Mesenteric fat pad (tissue), 1 donor: ENCODE measurements at places on chromosomes 3 and 15. TPM values are rescaled to one million over a fixed set of nuclear protein-coding genes. Genes with fewer than 3 reads are reported as not detected.

DNA sequence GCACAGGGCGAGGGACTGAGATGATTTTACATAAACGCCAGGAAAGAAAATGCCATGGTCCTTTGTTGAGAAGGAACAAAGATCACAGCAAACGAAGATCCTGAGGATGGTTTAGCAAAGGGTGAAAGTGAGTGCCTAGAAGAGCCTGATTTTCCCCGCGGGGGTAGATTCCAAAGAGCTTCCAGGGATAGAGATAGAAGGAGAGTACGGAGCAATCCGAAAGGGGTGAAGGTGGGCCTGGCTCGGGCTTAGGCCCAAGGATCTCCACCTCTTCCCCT, 977 bp downstream of the CDC25A start:
- DNase-seq: no peak

GRCh38 chr3:171313702-171314101, 146.5 kb downstream of the TNIK start:
- DNase-seq: no peak

DNA sequence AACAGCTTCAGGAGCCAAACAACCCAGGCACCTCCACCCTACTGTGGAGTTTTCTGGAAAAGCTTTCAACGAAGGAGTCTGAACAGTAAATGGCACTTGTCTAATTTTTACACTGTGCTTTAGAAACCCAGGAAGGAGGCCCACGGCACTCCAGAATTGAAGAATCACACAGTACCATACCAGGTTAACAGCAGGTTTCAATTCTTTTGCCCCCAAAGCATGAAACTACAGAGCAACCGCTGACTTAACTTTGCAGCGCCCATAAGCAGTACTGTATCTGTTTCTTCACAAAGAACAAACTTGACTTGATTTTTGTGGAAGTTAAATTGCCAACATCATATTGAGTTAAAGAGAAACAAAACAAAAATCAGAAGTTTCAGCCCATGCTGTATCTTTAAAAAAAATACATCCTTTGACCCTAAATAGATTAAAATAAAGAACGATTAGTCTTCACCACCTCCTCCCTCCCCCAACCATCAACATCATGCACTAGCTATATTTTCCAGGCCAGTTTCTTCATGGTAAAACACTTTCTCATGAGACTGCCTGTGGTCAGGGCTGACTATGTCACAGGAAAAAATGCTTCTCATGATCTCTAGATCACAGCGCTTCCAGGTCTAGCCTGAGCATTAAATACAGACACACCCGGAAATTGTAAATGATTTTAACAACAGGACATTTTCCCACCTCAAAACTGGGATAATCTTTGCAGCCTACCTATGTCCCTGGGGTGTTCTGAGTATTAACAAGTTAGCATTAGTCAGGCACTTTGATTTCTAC, 456.3 kb downstream of the FOXP1 start:
- DNase-seq: no peak

DNA sequence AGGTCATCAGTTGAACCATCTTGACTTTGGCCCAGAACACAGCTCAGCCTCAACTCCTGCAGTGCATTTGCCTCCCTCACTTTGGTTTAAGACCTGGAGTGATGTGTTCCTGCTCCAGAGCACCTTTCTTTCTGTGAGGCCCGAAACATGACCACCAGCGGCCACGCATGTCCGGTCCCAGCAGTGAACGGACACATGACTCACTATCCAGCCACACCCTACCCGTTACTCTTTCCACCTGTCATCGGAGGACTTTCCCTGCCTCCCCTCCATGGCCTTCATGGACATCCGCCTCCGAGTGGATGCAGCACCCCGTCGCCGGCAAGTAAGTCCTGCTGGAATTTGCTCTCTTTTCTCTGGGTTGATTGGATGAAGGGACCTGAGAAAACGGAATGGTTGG, 253.8 kb upstream of the RARB start:
- no peak for DNase-seq

DNA sequence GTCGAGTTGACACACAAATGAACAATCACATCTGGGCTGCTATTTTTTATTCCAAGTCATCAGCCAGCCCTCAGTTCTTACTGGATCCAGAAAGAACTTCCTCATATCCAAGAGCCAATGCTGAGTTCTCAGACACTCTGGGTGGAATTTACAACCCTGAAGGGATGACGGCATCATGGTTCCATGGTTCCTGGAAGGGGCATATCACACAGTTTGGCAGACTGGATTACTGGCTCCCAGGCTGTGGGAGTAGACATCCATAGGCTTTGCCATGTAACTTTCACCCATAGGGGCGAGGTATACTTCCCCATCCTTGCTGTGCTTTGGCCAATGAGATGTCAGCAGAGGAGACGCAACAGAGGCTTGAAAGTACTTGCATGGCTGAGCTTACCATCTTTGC, 26.9 kb upstream of the KBTBD12 start:
- no peak for DNase-seq

DNA sequence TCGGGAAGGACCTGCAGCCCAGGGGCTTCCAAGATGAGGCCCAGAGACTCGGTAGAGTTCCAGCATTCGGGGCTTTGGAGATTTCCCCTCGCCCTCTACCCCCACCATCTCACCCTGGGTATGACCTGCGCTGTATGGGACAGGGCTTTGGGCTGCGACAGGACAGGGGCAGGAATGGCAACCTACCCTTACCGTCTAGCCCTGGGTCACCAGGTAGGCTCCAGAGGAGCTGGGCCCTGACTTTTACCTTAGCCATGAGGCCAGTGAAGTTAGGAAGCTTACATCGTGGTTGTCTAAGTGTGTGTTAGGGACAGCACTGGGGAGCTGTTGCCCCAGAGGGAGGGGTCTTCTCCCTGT, 683 bp downstream of the PPM1M start:
- peak; percentile 47 for DNase-seq

DNA sequence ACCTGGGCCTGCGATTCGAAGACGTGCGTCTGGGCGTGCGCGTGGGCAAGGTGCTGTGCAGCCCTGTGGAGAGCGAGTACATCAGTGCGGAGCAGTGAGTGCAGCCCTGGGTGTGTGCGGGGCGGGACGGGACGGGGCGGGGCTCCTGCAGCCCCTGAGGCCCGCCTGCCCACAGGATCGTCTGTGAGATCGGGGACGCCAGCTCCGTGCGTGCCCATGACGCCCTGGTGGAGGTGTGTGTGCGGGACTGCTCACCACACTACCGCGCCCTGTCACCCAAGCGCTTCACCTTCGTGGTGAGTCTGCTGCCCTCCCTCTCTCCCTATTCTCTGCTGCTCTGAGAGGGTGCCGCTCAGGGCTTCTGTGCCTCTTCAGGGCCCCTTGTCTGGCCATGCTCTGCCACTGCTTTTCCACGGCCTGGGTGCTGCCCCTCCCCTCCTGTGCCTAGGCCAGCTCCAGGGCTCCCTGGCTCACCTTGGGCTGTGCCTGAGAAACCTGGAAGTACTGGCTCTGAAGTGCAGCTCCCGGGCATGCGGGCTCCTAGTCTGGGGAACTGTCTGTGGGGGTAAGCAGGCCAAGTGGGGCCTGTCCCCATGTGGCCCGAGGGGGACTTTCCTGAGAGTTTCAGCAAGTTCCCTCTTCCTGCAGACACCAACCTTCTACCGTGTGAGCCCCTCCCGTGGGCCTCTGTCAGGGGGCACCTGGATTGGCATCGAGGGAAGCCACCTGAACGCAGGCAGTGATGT, 31.8 kb downstream of the PLXNA1 start:
- no peak for DNase-seq

The ADCY5 gene
- total RNA-seq: 107 TPM

The BCL2A1 gene
- 18.1 TPM for total RNA-seq

The GPR149 gene
- total RNA-seq: not detected

The PSTPIP1 gene
- 24.8 TPM for total RNA-seq

The HGD gene
- 0.80 TPM for total RNA-seq

The TMCO5A gene
- total RNA-seq: not detected
